Stimulated activated CD4-positive, alpha-beta T cell treated with anti-CD3 and anti-CD28 coated beads, Interleukin-1b, Interleukin-23, amount 100 ng/mL, for 48 hours (primary cell): ENCODE measurements at places on chromosomes 3 and 15.

- DNase-seq = no peak
Measured at GRCh38 chr15:100186960-100187359, 154.8 kb downstream of the ADAMTS17 start.

DNA sequence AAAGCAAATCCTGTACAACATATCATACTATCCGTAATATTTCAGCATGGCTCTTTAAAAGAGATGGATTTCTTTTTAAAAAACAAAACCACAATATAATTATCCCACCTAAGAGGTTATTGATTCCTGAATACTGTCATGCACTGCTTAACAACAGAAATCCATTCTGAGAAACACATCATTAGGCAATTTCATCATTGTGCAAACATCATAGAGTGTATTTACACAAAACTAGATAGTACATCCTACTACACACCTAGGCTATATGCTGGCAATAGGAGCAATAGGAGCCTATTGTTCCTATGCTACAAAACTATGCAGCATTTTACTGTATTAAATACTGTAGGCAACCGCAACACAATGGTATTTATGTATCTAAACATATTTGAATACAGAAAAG is 242.0 kb downstream of the NEK10 start:
- DNase-seq = no peak

DNA sequence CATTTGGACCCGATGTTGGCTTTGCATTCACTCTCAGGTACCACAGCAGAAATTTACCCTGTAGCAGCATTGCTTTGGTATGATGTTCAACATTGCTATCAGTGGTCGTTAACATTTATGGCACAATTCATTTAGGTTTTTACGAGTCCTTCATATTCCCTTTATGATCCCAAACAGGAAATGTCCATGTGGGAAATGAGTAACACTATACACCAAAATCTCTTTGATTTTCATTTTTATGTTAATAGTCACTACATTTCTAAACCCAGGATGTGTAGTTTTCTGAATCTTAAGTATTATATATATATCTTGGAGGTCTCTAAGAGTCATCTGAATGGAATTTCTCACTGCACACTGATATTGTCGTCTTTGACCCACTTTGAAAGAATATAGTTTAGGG is 78.5 kb upstream of the RBMS3 start:
- DNase-seq = no peak

DNA sequence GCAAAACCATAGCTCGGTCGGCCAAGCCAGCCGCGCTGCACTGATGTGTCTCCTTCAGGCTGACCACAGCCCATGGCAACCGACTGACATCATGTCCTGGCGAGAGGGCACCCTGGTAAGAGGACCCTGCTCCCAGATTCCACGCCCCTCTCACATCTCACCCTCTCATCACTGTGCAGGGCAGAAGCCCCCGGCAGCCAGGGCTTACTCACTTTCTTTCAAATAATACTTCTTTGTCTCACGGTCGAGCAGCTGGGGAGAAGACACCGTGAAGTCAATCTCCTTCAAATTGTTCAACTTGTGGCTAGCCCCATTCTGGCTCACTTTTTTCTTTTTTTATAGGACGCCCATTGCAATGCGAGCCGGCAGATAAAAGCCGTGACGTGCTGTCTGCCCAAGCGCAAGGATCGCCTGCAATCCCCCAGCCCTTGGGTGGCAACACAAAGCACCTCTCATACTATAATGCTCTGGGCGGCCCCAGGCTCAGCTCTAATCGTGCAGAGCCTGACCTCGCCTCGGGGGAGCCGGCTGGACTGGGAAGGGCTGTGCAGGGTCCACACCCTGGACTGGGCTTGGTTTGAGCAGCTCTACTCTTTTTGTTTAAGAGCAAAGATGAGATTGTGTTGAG is 33.6 kb downstream of the VGLL4 start:
- DNase-seq = no peak

DNA sequence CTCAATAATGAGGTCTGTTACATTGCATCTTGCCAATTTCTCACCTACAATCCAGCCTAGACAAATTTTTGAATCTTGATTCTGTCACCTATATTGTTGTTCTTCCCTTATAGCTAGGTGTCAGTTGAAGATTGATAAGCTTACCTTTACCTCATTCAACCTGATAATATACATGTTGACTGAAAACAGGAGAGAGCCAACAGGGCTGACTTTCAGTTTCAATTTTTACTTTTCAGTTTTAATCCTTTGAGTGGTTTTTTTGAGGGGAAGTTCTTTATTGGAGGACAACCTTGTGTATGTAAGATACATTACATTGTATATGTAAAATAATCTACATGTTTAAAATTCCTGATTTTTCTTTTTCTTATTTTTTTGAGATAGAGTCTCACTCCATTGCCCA is 5.8 kb downstream of the ATP13A5 start:
- no peak for DNase-seq

DNA sequence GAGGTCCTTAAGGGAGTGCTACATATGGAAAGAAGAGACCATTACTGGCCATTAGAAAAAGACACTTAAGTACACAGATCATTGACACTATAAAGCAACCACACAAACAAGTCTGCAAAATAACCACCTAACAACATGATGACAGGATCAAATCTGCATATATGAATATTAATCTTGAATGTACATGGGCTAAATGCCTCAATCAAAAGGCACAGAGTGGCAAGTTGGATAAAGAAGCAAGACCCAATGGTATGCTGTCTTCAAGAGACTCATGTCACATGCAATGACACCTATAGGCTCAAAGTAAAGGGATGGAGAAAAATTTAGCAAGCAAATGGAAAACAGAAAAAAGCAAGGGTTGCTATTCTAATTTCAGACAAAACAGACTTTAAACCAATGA is 28.4 kb upstream of the CCNL1 start:
- no peak for DNase-seq

DNA sequence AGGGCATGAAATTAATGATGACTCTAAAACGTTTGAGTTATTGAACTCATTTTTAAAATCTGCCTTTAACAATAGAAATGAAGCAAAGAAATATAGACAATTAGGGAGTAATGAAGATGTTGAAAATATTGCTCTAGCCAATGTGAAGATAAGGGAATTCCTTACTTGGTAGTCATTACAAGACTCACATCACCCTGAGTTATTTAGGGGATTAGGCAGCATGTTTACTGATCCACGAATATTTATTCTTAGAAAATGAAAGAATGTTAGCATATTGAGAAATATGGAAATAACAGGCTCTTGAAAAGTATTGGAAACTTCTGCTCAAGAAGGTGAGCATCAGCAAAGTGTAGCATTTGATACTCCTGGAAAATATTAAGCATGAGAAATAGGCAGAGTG is 398.1 kb upstream of the ARPP21 start:
- no peak for DNase-seq

- DNase-seq = no peak
Measured at GRCh38 chr3:120072867-120073525, 21.3 kb downstream of the GSK3B start.

- no peak for DNase-seq
Measured at GRCh38 chr3:170467007-170467406, 48.3 kb downstream of the CLDN11 start.

GRCh38 chr3:47882338-47882737 is 79.4 kb downstream of the DHX30 start:
- no peak for DNase-seq

GRCh38 chr3:127697551-127698240 is 24.9 kb downstream of the ABTB1 start:
- DNase-seq = peak; percentile 54

GRCh38 chr3:98966434-98966833 is 64.9 kb upstream of the DCBLD2 start:
- no peak for DNase-seq

DNA sequence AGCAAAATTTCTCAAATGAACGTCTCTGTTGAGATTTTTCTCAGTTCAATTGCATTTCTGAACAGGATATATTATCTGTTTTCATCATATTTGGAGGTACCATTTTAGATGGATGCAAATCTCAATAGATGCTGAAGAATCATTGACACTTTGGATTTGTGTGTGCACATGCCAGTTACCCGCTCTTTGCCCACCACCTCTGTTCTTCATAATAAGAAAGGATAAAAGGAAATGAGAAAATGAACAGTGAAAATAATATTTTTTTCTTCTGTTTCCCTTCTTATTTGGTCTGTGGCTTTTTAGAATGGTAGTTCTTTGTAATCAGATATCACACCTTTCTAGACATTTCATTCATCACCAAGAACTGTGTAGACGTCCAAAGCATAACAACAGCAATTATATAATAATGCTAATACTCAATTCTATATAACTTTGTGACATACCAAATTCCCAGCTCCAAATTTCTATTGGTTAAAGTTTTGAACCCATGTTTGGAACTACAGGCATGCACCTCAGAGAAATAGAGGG is 256.7 kb upstream of the SATB1 start:
- DNase-seq = peak; percentile 19

DNA sequence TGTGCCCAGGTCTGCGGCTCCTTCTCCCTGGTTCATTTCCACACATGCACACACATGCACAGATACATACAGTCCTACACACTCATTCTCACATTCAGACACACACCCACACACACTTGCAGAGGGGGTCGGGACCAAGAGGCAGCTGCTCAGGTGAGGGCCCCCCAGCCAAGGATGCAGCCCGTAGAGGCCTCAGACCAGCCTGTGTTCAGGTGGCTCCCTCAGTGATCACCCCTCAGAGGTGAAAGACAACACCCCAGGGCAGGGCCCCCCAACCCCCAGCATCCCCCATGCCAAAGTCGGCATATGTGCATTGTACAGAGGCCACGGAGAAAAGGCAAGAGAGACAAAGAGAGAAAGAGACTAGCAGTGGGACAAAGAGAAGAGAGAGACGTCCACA is 5.9 kb upstream of the CORO2B start:
- no peak for DNase-seq

DNA sequence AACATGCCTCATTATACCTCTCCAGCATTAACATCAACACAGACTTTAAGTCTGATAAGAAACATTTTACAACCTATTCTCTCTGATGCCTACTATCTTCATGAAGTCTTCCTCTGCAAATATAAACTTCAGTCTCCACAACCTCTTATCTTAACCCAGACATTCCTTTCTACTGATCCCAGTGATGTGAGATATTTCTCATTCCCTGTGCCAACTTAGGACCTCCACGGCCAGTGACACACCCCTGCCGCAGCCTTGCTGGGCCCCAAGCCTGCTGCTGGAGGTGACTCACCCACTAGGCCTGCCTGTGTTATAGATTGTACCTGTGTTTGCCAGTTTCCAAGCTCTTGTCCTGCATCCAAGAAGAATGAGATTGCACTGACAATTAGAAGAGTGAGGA is 734.5 kb upstream of the CADM2 start:
- no peak for DNase-seq

GRCh38 chr3:143001034-143001368 is 369 bp upstream of the U2SURP start:
- peak; percentile 71 for DNase-seq

GRCh38 chr3:52784931-52785590 is 7.7 kb downstream of the ITIH1 start:
- no peak for DNase-seq

GRCh38 chr15:69881766-69882165 is 216.0 kb downstream of the TLE3 start:
- DNase-seq = no peak

DNA sequence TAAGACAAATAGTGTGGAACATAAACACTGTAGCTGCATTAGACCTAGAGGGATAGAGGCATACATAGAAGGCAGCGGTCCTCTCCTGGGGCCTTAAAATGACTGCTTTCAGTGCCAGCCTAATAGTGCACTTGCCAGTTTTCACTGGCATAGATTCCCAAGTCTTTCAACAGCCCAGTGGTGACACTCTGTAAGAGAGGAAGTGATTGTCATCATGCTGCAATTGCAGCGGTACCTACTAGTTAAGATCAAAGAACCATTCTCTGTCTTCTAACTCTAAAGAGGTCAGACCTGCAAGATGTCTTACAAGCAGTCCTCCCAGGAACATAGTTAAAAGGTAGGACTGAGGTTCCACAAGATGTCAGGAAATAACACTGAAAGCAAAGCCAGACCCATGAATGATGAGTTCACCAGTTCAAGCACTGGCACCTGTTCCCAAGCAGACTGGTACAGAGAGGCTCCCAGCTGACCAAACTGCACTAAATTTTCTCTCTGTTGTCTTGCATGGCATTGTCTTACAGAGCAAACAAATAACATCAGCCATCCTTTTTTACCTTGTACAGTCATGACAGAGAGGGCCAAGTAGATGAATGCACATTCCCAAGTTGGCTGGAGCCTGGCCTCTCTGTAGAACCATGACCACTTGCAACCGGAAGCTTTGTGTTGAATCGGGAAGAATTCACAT is 100.5 kb upstream of the SKOR1 start:
- DNase-seq = no peak

DNA sequence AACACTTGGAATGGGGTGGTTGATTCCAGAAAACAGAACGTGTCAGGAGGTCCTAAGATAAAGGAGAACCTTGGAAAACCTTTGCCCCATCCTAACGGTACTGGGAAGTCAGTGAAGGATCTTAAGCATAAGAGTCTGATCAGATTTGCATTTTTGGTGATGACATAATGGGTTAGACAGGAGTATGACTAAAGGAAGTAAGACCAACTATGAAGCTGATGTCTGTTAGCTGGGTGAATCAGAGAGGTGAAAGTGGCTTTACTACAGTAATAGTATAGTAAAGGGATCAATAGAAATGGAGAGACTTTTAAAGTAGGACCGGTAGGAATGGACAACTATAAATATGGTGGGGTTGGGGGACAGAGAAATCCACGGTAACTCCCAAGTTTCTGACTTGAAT is 12.6 kb downstream of the GTF2A2 start:
- DNase-seq = no peak

GRCh38 chr3:140627756-140628155 is 50.1 kb upstream of the TRIM42 start:
- no peak for DNase-seq

GRCh38 chr15:61225614-61226013 is 3.5 kb downstream of the RORA start:
- DNase-seq = no peak

- DNase-seq = no peak
Measured at GRCh38 chr3:130572769-130573168, 55.8 kb downstream of the COL6A6 start.

DNA sequence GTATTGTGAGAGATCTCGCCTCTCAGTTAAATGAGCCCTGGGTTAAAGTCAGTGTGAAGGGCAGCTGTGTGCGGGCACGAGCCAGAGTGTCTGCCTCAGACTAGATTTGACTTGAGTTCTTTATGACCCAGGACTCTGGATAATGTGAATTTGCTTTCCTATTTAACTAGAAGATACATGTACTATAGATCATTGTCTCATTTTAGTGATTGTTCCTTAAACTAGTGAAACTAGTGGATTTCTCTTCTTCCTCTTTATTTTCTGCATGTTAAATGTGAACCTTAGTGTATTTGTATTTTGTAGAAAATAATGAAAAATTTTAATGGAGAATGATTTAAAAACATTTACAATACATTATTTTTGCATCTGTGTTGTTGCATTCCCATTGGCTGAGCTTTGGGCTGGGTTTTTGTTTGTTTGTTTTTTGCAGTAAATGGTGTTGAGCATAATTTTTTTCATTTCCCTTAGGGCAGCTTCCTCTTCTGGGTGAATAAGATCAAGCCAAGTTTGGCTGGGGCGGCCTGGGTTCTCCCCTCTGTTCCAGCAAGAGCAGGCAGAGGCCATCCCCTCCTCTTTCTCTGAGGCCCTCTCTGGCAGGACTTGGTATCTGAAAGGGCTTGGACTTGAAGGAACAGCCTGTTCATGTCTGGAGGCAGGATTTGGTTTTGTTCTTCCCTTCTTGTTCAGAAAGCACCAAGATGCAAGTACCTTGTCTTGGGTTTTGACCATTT is 15.0 kb downstream of the GCSAM start:
- no peak for DNase-seq
